A549 (cell line): ENCODE measurements at places on chromosomes 6 and 20. TPM values are rescaled to one million over a fixed set of nuclear protein-coding genes. Genes with fewer than 3 reads are reported as not detected.

DNA sequence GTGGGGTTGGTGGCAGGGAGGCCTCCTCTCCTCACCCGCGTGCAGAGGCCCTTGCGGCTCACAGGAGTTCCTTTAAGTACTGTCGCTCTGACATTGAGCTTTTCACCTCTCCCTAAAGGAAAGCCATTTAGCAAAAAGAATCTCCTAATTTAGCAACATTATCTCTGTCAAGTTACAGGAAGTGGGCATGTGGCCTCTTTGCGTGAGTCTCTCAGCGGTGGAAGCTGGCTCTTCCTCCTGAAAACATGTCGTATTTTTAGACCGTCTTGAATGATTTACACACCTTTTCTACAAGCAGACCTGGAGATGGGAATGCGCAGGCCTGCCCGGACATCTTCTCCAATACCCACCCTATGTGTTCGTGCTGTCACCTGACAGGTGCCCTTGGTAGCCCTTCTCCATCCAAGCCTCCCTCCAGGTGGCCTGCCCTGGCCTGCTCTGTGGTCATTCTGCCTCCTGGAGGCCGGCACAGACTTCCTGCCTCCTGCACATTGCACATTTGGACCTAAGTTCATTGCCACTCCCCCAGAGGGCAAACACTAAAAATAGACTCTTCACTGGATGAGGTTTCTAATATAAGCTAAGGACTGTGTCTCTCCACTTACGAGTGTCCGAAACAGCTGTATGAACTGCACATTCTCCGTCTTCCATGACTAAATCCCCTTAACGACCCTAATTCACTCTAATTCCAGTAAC lies 18.5 kb upstream of the PHACTR3 start:
- no peak for DNase-seq

DNA sequence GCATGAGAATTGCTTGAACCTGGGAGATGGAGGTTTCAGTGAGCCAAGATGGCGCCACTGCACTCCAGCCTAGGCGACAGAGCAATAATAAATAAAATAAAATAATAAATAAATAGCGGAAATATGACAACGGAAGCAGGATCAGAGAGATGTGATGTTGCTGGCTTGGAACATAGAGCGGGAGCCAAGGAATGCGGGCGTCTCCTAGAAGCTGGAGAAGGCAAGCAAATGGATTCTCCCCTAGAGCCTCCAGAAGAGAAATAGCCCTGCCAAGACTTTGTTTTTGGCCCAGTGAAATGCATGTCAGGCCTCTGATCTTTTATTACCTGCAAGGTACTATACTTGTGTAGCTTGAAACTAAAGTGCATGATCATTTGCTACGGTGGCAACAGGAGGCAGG lies 12.4 kb downstream of the KIAA1755 start:
- no peak for DNase-seq

GRCh38 chr6:159461998-159462397 lies 231.0 kb downstream of the SOD2 start:
- no peak for DNase-seq

GRCh38 chr6:48826901-48827701 lies 636.0 kb downstream of the MMUT start:
- DNase-seq, result peak; percentile 50

- DNase-seq, result peak; percentile 59
Observed at GRCh38 chr6:158605266-158605878, 39.2 kb downstream of the DYNLT1 start.

DNA sequence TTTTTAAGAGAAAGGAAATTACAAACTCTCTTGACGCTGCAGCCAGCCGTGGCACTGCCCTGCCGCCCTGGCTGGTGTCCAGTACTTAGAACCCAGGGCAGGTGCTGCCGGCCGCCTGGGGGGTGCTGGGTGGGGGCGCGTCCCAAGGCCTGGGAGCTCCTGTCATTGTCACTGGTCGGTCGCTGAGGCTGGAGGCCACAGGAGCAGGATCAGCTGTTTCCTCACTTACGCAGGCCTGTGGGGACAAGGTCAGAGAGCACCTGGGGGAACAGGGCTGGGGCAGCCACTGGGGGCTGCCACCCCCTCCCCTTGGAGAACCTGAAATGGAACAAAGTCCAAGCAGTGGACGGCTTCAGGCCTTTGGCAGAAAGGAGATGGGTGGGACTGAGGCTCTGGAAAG lies 5.6 kb downstream of the BIRC7 start:
- no peak for DNase-seq

DNA sequence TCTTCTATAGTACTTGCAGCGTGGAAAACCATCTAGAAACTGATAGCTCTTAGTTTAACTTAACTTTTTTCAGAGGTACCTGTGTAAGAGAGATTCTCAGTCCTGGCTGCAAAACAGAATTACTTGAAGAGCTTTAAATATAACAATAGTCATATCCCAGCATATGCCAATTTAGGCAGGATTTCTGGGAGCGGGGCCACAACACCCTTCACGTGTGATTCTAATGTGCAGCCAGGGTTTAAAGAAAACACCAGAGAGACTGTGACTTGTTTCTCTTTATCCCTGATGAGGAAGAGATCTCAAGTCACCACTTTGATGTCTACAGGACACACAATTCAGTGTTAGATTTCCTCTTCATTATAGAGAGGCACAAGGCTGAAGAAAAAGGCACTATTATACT lies 103.7 kb downstream of the PDSS2 start:
- no peak for DNase-seq

- DNase-seq, result no peak
Observed at GRCh38 chr6:109428889-109429477, 11.4 kb downstream of the PPIL6 start.

DNA sequence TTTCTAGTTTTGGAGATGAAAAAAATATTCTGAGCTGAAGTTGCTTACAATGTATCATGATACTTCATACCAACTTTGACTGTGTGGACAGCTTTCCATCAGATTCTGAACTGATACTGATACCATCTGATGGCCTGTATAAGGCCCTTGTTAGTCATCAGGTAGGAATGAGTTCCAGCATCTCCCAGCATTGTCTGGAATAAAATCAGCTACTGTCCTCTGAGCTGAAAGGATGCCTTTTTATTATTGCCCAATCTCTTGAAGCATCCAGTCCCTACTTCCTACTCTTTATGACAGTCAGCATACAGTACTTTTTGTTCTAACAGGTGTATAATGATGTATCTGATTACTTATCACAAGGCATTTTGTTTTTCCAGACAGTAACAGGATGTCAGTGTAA lies 70.6 kb upstream of the EYA4 start:
- DNase-seq, result no peak

- peak; percentile 15 for DNase-seq
Observed at GRCh38 chr6:31158863-31159855, 770 bp downstream of the TCF19 start.

Gene GABRR1
- polyA plus RNA-seq, result not detected in 3 replicates

GRCh38 chr20:618980-619379 lies 8.9 kb upstream of the TCF15 start:
- no peak for DNase-seq

GRCh38 chr20:13430346-13431002 lies 208.3 kb downstream of the TASP1 start:
- no peak for DNase-seq

DNA sequence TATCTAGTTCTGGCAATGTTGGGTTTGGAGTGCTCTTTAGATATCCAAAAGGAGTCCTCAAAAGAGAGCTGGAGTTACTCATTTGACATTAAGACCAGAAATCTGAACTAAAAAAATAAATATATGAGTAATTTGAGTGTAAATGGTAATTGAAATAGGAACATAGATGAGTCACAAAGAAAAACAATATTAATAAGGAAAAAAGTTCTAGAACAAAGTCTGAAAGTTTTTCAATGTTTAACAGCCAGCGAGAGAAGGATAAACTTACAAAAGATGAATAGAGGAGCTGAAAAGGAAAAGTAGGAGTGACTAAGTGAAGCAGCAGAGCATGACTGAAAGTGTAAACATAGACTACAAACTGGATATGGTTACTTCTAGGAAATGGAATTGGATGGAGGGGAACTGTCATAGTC lies 46.8 kb downstream of the EPM2A start:
- no peak for DNase-seq

- peak; percentile 89 for DNase-seq
Observed at GRCh38 chr20:53915446-53916172, 154.8 kb downstream of the BCAS1 start.

- no peak for DNase-seq
Observed at GRCh38 chr6:143682805-143683204, 5.0 kb downstream of the PHACTR2 start.

Gene COL19A1
- not detected in 3 replicates for polyA plus RNA-seq

DNA sequence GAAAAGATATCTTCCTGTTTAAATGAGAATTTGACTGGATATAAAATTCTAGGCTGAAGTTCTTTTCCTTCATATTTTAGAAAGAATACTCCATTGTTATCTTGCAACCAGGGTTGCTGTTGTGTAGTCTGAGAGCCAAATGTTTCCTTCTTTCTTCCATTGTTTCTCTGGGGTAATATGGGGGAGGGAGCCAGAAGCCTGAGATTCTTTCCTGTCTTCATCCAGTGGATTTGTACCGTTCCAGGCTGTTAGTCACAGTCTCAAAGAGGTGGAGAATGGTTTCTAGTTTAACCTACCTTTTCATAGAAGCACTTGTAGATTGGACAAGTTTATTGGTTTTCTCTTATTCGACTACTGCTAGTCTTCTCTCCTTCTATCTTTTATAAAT lies 6.1 kb upstream of the ULBP3 start:
- no peak for DNase-seq

GRCh38 chr6:81767163-81767891 lies 14.8 kb upstream of the TENT5A start:
- DNase-seq, result peak; percentile 38

DNA sequence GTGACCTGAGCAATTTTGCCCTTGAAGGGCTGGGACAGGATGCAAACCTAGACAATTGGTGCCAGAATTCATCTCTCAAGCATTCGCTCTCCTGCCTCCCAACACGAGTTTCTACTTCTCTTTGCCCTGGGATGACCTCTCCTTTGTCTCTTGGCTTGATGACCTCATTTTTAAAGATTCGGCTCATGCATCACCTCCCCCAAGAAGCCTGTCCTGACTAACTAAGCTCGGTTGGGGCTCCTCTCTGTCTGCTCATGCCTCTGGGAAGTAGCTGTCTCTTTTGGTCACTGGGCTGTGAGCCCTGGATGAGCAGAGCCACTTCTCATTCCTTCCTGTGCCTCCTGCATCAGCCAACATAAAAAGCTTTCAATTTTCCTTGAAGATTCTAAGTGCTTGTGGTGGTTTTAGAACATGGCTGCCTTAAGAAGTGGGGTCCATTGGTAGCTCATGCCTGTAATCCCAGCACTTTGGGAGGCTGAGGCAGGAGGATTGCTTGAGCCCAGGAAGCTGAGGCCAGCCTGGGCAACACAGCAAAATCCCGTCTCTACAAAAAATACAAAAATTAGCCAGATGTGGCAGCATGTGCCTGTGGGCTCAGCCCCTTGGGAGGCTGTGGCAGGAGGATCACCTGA lies 11.1 kb upstream of the TCF15 start:
- DNase-seq, result no peak

Gene ABHD16A
- 14.5 to 16.6 TPM (median 16.2 TPM) in 3 replicates for polyA plus RNA-seq

DNA sequence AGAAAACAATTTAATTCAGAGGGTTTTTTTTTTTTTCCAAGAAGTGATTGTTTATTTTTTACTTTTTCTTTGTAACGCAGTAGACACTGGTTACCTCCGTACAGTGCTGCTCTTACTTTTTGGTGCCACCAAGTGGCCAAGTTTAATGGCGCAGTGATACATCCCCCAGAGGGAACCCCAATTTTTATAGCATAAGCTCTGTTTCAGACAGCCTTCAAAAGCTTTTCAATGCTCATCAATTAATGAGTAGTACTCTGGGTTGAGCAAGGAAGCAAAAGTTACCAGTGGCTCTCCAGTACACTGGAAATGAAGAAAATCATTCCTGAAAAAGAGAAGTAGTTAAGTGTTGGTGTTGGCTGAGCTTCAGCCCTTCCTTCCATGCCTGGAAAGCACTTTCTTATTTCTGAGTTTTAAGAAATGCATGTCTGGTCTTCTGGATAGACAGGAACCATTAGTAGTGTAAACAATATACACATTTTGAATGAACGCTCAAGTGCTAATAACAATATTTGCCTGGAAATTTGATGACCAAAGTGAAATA lies 129.1 kb upstream of the SMLR1 start:
- DNase-seq, result peak; percentile 29

Gene PLCB1
- 0.60 to 1.0 TPM (median 0.97 TPM) in 3 replicates for polyA plus RNA-seq

- DNase-seq, result no peak
Observed at GRCh38 chr6:35634316-35634715, 54.4 kb downstream of the FKBP5 start.

Gene AVP
- not detected in 3 replicates for polyA plus RNA-seq

Gene WFDC5
- not detected in 3 replicates for polyA plus RNA-seq

DNA sequence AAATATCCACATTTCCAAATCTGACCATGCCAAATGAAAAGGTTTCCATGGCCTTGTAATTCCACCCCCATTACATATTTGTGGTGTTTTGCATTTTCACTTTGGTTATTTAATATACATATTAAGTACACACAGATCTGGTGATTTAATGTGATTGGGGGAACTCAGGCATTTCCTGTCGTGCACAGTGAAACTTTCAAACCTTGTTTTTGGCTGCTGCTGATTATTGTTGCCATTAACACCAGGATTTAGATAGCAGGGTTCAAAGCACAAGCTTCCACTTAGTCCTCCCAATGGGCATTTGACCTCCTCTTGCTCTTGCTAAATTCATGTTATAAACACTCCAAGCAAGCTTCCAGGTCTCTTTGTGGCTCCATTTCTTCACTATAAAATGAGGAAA lies 166.5 kb downstream of the SOBP start:
- DNase-seq, result no peak

DNA sequence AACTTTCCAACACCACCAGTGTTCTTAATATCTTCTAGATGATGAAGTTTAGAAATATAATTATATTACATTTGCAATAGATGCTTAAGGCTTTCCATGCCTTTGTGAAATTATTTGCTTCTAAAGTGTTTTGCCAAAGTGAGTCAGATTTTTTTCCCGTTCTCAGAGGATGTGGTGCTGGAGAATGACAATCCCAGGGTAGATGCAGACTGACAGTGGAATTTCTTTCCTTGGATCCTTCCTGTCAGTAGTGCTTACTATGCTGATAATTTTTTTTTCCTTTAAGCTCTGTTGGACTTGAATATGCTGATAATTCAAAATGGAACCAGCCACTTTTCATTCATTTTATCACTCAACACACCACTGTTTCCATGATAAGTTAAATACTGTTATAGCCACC lies 59.9 kb upstream of the SOX4 start:
- no peak for DNase-seq

Gene SASH1
- polyA plus RNA-seq, result 2.1 to 2.5 TPM (median 2.4 TPM) in 3 replicates

GRCh38 chr6:167047554-167047953 lies 48.4 kb downstream of the CEP43 start:
- no peak for DNase-seq

DNA sequence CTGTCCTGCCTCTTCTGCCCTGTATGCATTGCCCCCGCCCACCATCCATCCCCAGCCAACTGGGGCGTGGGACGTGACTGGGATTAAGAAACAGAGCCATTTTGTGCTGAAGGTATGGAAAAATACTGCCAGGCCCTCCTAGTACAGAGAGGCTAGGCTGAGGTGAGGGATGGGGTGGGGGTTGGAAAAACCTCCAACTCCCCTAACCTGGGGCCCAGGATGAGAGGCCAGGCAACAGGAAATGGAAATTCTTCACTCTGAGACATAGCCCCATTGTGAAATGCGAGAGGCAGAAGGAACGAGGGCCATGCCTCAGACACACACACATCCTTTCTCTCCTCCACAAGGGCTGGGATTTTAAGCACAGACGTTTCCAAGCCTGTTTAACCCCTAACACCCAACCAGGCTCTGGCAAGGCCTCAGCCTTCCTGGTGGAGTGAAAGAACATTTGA lies 19.9 kb downstream of the KCNK5 start:
- DNase-seq, result no peak
